ENCODE measurements at places on chromosomes 11 and 22.

DNA sequence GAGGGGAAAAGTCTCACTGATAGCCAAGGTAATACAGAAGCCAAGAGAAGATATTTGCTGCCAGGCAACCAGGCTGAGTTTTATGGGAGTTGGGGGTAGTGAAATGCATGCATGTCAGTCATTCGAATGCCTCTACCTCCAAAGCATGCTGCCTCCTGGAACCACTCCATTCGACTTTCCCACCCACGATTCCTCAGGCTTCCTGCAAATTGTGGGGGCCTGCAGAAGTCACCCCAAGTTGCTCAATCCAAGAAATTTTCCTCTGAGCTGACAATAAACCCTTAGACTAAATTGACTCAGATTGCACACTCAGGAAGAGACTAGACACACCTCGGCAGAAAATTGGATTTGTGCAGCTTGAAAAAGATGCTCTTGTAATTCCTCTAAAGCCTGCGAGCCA, 73.6 kb upstream of the GRK3 start:
- DNase-seq, result no peak

GRCh38 chr22:38320605-38321402, 3.6 kb upstream of the CSNK1E start:
- DNase-seq, result no peak

- DNase-seq, result no peak
Measured at GRCh38 chr22:36734171-36735058, 30.9 kb upstream of the CACNG2 start.

DNA sequence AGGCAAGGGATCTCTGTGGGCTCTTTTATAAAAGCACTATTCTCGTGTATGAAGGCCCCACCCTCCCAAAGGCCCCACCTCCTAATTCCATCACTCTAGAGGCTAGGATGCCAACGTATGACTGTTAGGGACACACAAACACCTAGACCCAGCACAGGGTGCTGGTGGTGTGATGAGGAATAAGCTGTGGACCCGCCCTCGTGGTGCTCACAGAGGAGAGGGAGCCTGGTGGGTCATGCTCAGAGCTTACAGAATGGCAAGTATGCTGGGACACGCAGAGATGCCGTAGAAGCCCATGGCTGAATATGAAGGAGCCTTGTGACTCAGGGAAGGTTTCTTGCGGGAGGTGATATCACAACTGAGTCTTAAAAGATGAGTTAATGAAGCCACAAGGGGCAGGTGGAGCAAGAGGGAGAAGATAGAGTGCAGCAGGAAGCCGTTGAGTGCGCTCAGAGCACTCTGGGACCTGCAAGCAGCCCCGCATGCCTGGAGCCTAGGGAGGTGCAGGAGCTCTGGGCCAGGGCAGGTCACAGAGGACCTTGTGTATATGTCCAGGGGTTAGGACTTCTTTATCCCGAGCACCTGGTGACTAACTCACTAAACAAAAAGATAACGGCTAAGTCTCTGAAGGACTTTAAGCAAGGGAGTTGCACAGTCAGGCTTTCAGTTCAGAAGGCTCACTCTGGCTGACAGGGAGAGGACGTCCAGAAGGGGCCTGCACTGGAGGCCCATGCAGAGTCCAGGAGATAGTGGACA, 160.9 kb downstream of the TRIM29 start:
- DNase-seq, result no peak

DNA sequence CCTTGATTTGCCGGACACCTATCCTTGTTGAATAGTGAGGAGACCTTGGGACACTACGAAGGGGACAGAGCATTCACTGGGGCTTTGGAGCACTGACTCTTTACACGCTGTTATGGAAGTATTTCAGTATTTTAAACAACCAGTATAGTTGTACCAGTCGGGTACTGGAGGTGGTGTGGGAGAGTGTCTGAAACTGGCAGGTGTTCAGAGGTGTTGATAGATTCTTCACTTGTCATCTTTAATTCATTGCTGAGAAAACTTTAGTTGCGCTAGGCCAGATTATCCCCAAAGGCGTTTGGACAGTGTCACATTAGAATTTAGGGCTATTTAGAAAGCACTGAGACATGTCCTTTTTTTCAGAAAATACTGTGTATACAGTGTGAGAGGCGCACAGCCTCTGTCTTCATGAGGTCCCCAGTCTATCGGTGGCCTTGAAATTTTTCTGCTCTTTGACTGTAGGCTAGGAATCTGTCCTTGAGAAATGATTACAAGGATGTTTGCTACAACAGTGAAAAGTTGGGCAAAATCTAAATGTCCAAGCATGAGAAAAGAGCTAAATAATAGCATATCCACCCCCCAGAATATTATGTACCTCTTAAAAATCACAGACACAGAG, 69.7 kb downstream of the TEAD1 start:
- DNase-seq, result no peak

GRCh38 chr11:27087432-27087831, 46.8 kb downstream of the BBOX1 start:
- no peak for DNase-seq

GRCh38 chr11:93718057-93718563, 23.2 kb downstream of the TAF1D start:
- DNase-seq, result no peak

DNA sequence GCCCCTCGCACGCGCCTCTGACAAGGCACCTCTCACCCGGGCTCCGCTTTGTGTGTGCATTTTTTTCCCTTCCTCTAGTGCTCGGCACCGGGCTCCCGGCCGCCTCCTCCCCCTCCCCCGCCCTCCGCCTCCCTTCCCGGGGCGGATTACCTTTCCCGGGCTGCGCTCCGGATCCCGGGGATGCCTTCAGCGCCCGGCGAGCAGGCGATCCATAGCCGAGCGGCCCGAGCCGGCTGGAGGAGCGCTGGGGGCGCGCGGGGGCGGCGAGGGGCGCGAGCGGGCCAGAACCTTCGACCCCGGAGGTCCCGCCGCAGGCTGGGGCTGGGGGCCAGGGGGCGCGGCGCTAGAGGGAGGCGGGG, 282 bp downstream of the MPPED2 start:
- peak; percentile 3 for DNase-seq

- DNase-seq, result no peak
Measured at GRCh38 chr11:68535098-68535497, 74.5 kb downstream of the PPP6R3 start.

DNA sequence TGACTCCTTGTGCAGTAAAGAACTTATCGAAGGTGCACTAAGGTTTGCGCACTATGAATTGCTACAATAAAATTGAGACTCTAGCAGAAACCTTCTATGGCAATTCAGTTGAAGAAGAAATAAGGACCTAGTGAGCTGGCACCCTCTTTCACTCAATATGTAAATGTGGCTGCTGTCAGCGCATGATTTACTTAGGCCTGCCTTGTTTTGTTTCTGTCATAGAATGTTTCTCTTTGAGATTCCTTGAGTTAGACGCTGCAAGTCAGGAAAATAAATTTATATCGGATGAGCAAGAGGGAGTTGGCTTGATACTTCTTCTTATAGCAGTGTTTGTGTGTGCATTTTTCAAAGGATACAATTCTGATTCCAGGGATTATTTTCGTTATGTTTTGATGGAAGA, 322.1 kb downstream of the BLID start:
- no peak for DNase-seq

DNA sequence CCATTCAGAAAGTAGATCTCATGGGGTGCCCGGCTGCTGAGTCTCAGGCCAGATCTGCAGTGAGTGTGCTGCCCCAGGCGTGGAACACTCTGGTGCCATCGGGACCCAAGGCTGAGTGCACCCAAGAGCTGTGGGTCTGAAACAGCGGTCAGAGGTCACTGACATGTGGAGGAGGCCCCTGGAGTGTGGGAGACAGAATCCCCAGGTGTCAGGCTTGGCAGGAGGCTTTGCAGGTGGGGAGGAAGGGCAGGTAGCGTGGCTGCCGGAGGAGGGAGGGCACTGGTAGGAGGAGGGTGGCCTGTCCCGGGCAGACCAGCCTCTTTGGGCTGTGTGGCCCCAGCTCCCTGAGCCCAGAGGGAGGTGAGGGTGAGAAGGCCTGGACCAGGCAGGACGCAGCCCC, 31.7 kb upstream of the KRTAP5-6 start:
- DNase-seq, result no peak

DNA sequence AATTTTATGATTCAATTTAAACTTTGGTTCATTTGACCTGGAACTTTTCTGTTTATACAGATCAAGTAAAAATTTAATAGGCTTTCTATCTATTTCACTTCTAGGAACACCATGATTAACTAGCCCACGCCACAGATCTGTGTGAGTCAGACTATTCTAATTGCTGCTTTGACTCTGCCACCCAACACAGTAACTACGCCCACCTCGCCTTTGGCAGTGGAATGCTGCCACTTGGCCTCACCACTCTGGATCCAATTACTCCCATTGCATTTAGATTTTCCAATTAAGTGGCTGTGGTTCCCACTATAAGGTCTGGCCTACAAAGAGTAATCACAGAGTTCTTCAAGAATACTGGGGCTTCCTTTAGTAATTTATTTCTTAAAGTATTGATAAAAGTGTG, 46.6 kb upstream of the LIN7C start:
- no peak for DNase-seq

DNA sequence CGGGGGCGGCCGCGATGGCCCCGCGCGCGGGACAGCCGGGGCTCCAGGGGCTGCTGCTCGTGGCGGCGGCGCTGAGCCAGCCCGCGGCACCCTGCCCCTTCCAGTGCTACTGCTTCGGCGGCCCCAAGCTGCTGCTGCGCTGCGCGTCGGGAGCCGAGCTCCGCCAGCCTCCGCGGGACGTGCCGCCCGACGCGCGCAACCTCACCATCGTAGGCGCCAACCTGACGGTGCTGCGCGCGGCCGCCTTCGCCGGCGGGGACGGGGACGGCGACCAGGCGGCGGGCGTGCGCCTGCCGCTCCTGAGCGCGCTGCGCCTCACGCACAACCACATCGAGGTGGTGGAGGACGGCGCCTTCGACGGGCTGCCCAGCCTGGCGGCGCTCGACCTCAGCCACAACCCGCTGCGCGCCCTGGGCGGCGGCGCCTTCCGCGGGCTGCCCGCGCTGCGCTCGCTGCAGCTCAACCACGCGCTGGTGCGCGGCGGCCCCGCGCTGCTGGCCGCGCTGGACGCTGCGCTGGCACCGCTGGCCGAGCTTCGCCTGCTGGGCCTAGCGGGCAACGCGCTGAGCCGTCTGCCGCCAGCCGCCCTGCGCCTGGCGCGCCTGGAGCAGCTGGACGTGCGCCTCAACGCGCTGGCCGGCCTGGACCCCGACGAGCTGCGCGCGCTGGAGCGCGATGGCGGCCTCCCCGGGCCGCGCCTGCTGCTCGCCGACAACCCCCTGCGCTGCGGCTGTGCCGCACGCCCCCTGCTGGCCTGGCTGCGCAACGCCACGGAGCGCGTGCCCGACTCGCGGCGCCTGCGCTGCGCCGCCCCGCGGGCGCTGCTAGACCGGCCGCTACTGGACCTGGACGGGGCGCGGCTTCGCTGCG, 697 bp downstream of the TPBGL start:
- peak; percentile 88 for DNase-seq

GRCh38 chr11:128720522-128720985, 26.7 kb downstream of the FLI1 start:
- peak; percentile 60 for DNase-seq

GRCh38 chr11:69326622-69327219, 32.8 kb downstream of the MYEOV start:
- DNase-seq, result no peak

GRCh38 chr11:122209619-122210366, 93.8 kb upstream of the BLID start:
- no peak for DNase-seq

- no peak for DNase-seq
Measured at GRCh38 chr11:113173126-113173525, 141.3 kb upstream of the TTC12 start.

DNA sequence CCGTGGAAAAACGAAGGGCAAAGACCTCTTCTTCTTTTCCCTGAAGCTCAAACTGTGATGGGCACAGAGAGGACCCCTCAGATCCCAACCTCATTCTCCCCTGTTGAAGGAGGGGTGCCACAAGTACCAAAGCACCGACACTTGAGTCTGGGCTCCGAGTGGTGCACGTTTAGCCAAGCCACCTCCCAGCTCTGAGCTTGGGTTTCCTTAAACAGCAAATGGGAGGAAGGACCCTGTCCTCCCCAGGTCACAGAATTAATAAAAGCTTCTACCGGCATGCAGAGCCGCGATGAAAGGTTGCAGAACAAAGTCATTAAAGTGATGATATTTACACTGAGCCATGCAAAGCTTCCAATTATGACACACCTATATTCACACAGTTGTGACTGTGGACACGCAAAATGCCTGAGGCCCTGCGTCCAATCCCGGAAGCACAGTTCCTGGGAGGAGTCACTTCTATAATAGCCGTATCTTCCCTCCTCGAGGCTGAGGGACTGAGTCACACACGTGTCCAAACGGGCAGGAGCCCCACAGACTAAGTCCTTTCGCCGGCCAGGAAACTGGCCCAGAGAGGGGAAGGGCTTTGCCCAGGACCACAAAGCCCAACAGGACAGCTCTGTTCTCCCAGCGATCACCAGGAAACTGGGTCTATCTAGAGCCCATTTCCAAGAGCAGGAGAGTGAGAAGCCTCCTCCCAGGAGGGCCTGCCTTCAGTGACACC, 922 bp upstream of the CSNK1E start:
- DNase-seq, result no peak

DNA sequence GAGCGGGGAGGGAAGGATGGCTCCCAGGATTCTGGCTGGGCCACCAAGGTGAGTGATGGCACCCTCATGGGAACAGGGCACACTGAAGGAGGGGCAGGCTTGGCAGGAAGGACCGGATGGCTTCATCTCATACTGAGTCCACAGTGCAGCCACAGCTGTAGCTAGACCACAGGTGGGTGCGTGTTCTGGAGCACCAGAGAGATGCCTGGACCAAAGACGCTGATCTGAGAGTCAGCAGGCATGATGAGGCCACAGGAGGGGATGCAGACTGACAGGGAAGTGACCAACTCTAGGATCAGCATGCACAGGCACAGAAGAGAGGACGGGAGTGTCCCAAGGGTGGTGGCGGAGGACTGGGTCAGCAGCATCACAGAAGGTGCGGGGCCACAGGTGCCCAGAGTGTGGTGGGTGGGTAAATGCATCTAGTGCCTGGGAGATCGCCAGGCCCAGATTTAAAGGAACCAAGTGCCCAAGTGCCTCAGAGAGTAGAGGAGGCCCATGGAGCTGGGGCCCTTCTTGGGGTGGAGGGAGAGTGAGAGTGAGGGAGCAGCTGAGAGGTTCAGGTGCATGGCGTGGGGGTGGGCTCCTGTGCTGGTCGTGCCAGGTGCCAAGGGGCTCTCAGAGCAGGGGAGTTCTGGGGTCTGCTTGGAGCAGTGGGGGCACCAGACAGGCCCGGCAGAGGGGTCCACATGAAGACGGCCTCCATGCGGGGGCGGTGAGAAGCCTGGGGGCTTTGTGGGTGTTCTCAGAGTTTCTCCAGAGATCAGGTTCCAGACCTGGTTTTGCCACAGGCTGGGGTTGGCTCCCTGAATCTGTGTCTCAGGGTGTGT, 113.7 kb downstream of the CEP164 start:
- no peak for DNase-seq

GRCh38 chr11:107545101-107545514, 20.4 kb downstream of the ALKBH8 start:
- DNase-seq, result no peak

GRCh38 chr11:61345954-61346843, 13.2 kb downstream of the TKFC start:
- DNase-seq, result no peak

DNA sequence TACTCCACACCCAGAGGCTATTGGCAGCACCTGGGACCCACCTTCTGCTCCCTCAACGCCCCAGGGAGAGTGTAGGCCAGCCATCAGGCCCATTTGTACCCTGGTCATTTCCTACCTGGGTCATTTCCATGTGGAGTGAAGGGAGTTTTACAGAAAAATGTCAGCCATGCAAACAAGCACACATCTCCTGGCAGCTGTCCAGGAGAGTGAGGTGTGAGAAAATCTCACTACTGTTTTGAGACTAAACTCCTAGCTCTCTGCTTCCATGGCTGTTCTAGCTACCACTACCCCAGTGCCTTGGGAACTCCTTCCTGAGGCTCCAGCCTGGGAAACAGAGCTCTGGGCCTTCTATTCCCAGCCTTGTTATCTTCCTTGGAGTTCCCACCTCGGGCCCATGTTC, 2.8 kb upstream of the TMPRSS13 start:
- DNase-seq, result peak; percentile 85

Data from activated CD4-positive, alpha-beta T cell treated with anti-CD3 and anti-CD28 coated beads for 48 hours (primary cell).